ENCODE measurements at places on chromosomes 1 and 21.

GRCh38 chr1:38028105-38028591 lies 15.6 kb downstream of the UTP11 start:
- DNase-seq: peak; percentile 89

GRCh38 chr1:184518736-184519357 lies 132.0 kb downstream of the C1orf21 start:
- DNase-seq: no peak

DNA sequence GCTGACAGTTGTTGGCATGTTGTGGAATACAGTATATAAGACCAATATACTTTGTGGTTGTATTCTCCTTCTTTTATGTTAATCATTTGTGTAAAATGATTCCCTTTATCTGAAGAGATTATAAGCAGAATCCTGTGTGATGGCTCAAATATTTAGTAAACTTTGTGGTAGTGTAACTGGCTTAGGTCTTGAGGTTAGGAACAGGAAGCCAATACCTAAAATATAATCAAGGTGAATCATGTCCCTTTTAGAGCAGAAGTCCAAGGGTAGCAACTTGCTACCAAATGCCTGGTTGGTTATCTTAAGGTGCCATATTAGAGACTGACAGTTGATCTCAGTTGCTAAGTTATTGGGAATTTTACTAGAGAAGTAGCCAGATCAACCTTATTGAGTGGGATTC lies 398.5 kb upstream of the ADAMTS5 start:
- no peak for DNase-seq

DNA sequence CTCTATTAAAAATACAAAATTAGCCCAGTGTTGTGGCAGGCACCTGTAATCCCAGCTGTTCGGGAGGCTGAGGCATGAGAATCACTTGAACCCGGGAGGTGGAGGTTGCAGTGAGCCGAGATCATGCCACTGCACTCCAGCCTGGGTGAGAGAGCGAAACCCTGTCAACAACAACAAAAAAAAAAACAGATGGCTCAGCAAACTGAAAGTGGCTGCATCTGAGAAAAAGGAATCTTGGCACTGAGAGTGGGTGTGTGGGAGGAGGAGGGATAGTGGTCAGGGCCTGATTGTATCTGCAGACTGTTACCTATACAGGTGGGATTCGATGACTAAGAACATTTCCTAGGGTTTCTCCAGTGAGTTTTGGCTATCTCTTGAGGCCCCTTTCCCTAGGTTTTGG lies 122.2 kb upstream of the BARHL2 start:
- DNase-seq: no peak

- no peak for DNase-seq
These were observed 100.3 kb upstream of the C1orf87 start for GRCh38 chr1:60173729-60174505.

DNA sequence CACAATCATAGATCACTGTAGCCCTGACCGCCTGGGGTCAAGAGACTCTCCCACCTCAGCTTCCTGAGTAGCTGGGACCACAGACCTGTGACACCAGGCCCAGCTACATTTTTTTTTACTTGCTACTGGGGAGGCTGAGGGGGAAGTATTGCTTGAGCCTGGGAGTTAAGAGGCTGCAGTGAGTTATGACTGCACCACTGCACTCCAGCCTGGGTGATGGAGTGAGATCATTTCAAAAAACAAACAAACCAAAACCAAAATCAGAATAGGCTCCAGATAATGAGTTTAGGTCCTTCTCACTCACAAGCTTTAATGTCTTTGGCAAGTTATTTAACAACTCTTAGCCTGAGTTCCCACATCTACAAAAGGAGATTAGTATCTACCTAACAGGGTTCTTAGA lies 22.8 kb downstream of the WDR26 start:
- DNase-seq: no peak

DNA sequence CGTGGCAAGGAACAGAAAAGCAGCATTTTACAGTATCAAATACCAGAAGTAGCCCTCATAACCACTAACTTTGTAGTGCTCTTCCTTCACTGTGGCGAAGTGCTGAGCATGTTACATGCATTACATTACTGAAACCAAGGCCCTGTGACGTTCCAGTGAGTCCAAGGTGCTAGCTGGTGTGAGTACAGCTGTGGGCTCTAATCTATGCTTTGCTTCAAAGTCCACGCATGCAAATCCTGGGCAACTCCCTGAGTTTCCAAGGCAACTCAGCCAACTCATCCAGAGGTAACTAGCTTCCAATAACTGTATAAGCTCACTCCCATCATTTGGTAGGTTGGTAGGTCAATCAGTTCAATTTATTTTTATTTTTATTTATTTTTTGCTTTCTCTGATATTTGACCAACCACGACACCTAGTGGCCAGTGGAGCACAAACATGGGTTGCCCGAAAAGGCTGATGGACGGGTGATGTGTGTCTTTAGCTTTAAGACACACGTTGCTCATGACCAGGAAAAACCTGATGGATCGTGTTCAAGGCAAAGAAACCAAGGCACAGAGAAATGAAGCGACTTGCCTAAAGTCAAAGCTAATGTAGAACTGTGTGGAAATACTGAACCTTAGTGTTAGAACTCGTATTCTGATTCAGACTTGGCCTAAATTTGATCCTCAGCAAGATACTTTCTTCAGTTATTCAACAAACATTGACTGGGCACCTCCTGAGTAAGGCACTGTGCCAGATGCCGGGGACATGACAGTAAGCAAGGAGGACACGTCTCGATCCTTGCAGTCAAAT lies 73.0 kb downstream of the GNG12 start:
- DNase-seq: peak; percentile 48

DNA sequence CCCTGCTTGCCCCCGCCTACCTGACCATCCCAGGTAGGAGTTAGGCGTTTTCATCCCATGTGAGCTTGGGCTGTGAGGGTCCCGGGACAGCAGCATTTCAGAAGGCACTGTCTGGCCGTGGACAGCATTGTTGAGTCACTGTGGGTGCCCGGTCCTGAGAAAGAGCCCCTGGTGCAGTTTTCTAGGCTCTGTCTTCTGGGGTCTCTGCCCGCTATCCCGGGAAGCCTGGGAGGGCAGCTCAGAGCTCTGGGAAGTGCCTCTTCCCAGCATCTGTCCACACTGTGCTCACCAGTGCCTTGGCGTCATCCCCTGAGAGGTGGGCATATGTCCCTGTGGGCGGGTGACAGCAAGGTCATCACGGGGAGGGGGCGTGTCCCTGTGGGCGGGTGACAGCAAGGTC lies 11.4 kb upstream of the ZNF669 start:
- no peak for DNase-seq

DNA sequence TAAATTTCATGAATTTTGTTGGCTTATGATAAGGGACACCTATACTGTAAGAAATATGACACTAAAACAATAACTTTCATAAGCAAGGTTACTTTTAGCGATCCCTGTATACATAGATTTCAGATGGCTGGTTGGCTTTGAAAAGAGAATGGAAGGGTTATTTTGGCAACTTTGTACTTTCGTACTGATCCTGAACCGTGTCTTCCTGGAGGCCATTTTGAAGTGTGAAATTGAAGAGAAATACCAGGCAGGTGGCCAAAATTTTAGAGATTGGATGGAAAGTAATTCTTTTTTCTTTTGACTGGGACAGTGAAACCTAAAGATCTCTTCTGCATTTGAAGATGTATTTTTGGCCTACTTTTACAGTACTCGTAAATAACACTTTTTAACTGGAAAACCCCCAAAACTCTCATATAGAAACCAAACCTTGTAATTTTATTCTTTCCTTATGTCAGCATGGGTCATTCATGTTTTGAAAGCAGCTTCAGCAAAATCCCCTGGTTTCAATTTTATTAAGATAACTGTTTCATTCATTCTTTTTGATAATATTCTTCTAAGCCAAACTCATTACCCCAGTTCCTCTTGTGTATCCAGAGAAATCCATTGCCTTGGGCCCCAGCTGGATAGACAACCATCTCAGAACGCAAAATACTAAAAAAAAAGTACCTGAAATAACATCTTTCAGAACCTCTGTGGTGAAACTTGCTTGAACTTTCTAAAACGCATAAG lies 38.4 kb upstream of the ZNF281 start:
- no peak for DNase-seq

- no peak for DNase-seq
These were observed 16.0 kb downstream of the IRF2BP2 start for GRCh38 chr1:234593771-234594504.

DNA sequence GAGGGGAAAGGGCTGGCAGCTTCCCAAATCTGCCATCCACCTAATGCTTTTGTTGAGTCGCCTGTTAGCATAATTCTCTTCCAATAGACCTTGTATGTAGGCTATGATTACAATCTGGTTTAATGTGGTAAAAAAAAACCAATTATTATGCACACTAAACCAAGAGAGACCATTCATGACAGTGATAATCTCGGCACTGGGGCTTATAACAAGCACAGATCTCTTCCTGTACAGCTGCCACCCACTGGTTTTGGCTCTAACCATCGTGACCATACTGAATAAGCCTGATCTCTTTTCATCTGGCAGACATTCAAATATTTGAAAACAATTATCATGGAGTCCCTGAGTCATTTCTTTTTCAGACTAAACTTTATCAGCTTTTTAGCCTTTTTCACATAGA lies 12.0 kb upstream of the SYT14 start:
- DNase-seq: no peak

- no peak for DNase-seq
These were observed 13.1 kb upstream of the PLA2G2C start for GRCh38 chr1:20199403-20199802.

GRCh38 chr1:37901893-37902225 lies 42.5 kb upstream of the MTF1 start:
- no peak for DNase-seq

DNA sequence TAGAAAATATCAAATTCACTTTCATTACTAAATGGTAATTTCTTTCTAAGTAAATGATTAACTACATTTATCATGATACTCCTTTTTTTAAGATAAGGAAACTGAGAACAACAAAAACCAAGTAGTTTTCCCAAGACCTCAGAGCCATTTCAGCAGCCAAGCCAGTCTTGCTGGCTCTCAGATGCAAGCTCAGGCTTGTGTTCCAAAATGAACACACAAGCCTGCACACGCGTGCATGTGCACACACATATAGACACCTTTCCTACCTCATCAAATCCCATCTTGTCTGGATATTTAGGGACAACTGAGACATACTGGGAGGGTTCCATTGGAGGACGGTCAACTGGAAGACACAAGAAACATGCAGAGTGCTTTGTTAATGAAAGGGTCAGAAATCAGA lies 83.0 kb downstream of the COLGALT2 start:
- no peak for DNase-seq

- DNase-seq: no peak
These were observed 11.8 kb downstream of the TMEM240 start for GRCh38 chr1:1528301-1529267.

GRCh38 chr1:225670356-225670755 lies 17.4 kb upstream of the ENAH start:
- no peak for DNase-seq

DNA sequence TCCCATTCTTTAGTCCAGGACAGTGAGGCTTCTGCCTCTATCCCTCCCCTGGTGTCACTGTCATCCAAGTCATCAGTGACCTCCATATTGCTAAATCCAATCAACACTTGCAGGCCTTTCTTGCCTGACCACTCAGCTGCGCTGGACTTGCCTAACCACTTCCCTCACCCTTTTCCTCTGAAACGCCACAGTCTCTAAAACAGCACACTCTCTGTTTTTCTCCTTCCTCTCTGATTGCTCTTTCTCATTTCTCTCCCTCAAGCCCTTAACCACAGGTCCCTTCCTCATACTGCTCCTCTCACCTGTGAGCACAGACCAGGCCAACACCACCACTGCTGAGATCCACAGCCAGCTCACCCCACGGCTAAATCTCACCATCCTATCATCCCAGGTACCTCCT lies 17.5 kb downstream of the TAL1 start:
- DNase-seq: no peak

DNA sequence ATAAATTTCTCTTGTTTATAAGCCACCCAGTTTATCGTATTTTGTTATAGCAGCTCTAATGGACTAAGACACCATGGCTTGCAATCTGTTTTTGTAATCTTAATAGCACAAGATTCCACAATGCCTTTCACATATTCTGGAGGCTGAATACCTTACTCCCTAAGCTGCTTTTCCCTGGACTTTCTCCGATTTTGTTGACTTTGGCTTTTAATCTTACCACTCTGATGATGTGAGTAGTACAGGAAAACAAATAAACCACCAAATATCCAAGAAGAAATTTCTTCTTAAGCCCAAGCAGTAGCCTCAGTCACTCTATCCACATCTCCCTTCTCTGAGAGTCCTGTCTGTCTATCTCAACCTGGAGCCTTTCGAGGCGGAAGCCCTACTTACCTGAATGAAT lies 838.6 kb downstream of the LTN1 start:
- no peak for DNase-seq

- DNase-seq: no peak
These were observed 8.6 kb upstream of the RAB29 start for GRCh38 chr1:205783904-205784303.

GRCh38 chr1:198498881-198499280 lies 41.6 kb downstream of the ATP6V1G3 start:
- no peak for DNase-seq
